ENCODE measurements at places on chromosomes 1 and 21. TPM values are rescaled to one million over a fixed set of nuclear protein-coding genes. Genes with fewer than 3 reads are reported as not detected.

DNA sequence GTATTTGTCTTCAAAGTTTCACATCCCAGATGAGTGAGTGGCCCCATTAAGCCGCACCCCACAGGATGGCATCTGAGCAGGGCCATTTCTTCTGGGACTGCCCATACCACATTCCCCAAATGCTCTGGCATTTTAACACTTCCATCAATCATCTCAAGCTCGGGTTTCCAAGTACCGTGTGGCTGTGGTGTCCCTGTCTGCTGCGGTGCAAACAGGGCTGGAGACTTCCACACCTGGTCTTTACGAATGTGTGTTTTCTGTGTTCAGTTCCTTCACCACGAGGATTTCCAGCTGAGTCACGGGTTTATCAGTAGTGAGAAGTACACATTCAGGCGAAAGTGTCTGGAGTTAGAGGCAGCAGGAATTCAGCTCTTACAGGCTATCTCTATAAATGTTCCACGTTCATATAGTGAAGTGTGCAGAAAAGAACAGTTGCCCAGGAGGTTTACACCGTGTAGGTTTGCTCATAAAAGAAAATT, 195.2 kb downstream of the RHOU start:
- no peak for DNase-seq

GRCh38 chr1:68346188-68346808, 103.5 kb downstream of the RPE65 start:
- DNase-seq: no peak

DNA sequence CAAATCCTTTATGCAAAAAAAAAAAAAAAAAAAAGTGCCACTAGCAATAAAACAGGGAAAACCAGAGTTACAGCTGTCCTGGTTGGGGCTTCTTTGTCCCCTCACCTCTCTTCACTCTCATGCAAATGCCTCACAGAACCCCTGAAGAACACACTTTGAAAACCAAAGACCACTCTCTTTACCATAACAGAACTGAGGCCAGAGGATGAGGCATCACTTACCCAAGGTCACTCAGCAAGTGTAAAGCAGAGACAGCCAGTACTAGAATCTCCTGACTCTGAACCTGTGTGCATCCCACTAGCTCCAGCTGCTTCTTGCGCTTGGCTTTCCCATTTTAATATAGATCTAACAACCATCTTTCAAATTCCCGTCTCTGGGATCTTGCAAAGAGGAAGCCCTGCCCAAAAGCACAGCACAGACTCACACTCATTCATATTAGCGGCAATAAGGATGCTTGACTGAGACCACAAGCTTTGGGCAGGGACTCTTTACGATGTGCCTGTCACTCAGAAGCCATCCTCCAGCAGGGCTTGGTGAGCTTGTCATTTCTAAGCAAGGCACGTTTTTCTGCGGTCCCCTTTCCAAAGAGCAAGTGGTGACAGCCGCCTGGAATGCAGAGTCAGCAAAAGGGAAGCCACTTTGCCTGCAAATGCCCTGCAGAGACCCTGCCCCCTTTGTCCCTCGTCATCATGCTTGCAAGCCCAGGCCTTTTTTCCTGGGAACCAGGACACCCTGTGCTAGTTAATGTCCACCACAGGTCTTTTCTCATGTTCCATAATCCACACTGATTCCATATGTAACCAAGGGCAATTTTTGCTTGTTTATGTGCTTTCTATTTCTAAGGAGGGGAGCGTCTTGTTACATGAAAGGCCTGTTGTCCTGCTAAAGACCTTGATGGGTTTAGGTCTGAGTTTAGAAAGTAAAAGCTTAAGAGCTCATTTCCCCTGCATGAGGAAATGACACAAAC, 76.5 kb upstream of the NFIA start:
- DNase-seq: no peak

DNA sequence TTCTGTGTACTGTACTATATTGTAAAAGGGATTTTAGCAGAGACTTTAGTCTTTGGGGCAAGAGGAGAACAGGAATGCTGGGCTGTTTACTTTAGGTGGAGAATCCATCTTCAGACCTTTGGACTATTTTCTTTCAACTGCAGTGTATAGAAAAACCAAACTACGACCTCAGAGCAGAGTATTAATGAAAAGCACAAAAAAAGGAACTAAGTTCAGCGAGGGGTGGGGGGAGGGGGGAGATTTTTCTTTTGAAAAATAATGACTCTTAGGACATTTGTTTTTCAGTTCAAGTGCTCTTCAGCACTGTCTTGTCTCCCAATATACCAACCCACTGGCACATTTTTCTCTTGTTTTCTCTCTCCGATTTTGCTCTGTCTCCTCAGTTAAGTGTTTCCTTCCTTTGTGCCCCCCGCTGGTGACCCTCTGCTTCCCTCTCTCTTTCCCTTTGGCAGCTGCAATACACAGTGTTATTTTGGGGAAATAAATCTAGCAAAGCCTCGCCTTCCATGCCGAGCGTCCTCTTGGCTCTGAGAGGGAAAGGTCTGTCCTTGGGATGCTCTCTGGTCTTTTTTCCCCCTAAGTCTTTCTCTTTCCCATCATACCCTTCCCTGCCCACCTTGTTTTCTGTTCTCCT, 44.8 kb downstream of the ACP6 start:
- DNase-seq: no peak

- DNase-seq: no peak
Measured at GRCh38 chr1:41582351-41582750, 97.9 kb upstream of the EDN2 start.

DNA sequence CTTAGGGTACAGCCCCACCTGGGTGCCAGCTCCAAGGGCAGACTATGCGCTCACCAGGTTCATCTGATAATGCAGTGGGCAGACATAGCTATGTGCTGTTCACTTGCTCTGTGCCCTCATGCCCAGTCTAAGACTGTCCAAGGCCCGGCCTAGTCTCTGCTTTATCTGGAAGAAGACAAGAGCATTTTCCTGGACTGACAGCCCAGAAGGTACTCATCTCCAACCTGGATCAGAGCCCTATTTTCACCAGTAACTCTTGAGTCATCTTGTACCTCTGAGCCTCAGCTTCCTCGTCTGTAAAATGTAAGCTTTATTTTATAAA, 28.5 kb upstream of the LRRC8C start:
- DNase-seq: no peak

GRCh38 chr1:50110656-50111055, 1.9 kb downstream of the ELAVL4 start:
- DNase-seq: no peak

DNA sequence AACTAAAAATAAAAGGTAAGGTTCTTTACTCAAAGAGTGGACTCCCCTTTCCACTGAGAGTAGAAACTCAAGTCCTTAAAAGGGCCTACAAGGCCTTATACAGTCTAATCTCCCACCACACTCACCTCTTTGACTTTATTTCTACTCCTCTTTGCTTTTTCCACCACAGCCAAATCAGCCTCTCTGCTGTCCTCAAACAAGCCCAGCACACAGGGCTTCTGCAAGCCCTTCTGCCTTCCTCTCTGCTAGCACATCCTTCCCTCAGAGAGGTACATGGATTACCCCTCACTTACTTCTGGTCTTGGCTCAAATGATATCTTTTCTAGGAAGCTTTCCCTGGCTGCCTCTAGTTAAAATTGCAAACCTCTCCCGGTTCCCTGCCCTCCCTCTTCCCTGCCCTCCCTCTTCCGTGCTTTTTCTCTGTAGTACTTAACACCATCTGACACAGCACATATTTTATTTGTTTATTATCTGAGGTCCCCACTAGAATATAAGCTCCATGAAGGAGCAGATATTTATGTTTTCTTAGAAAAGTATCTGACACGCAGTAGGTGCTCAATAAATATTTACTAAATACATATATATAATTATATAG, 1.7 kb downstream of the LYST start:
- DNase-seq: no peak

GRCh38 chr1:109479311-109479710, 4.4 kb upstream of the ATXN7L2 start:
- no peak for DNase-seq

DNA sequence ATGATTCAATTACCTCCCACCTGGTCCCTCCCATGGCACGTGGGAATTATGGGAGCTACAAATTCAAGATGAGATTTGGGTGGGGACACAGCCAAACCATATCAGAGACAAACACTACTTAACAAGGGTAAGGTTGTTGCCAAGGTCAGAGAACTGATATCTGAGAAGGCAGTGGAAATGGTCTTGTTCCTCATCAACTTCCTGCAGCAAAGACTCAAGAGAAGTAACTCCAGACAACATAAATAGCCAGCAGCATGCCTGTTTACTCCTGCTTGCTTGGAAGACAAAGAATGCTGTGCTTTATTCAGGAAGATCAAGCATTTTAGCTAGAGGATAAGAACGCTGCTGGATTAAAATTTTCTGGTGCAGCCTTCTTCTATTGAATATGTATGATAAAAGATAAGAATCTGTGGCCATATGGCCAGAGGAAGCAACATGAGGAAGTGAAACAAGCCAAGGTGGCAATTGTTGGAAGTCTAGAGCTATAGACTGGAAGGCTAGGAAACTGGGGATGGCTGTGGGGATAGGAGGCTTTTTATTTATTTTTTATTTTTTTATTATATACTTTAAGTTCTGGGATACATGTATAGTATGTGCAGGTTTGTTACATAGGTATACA, 36.4 kb downstream of the DDAH1 start:
- no peak for DNase-seq

DNA sequence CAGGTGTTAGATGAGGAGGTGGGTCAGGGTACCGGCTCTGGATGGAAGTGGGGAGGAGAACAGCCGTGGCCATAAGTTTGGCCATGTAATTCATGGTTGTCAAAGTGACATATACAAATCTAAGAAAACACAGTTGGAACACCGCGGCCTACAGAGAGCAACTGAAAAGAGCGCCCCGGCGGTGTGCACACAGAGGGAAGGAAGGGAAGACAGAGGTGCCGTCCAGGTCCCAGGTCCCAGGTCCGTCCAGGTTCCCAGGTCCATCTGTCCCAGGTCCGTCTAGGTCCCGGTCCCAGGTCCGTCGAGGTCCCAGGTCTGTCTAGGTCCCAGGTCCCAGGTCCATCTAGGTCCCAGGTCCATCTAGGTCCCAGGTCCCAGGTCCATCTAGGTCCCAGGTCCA, 4.5 kb upstream of the MRPL20 start:
- DNase-seq: no peak

DNA sequence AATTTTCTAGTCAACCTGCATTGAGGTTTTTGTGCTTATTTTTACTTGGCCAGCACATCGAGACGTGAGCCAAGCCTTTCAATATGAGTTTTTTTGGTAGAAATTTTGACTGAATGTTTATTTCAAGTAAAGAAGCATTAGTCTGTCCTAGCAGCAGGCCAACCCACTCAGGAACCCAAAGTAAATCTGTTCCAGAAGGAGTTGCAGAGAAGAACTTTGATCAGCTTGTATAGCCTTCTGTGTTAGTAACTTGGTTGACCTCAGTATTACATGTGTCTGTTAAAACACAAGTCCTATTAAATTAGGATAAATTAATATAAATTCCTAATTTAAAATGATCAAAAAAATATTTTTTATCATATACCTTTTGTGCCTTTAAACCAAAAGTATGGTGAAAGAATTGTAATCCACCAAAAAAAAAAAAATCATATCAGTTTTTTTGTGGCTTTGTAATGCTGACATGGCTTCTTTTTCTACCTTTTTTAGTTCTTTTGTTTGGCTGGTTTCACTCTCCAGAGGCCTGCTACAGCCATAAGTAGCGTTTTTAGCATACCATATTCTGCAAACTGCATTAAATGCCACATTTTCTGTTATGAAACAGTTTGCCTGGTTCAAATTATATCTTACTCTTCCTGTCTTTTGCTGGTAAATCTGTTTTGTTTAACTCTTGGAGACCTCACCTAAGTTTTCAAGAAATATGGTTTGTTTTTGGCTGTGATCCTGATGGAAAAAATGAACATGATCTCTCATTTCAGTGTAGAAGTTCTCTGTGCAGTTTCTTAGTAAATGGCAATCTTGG, 39.5 kb downstream of the ATF6 start:
- DNase-seq: no peak

DNA sequence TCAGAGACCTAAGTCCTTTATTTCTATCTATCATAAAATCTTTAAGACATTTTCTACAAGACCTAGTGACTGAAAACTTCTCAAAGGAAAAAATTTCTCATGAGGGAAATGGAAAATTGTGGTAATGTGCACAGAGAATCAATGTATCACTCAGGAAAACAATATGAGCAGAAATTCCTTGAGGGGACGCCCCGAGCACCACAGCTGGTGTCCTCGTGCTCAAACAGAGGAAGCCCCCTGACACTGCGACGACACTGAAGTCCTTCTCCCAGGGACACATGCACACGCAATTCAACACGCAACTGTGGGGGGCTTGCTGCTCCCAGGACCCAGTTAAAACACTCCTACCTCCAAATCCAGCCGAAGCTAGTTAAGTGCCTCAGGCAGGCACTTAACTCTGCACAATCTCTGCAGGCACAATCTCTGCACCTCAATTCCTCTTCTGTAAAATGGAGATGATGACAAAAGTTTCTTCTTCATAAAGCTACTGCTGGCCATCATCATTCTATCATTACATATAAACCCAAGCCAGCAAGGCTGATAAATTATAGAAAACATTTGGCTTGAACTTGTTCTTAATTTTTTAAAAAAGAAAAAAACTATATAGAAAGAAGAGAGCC, 16.0 kb downstream of the ZBTB17 start:
- no peak for DNase-seq

GRCh38 chr1:179728271-179728670, 14.8 kb upstream of the FAM163A start:
- no peak for DNase-seq

DNA sequence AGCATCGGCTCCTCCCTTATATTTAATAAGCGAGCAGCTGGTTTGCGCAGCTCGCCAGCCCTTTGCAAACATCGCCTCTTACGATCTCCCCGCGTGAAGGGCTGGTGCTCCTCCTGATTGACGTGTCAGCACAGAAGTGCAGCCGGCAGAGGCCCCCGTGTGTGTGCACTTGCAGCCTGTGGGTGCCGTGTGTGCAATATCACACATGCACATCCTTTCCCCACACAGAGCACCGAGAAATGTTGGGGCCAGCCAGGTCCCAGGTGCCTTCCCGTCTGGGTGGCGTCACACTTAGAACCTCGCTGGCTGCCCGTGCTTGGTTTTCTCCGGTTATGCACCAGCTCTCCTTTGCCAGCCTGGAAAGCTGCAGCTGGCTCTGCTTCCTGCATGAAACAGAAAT, 126.6 kb upstream of the AJAP1 start:
- DNase-seq: no peak

- DNase-seq: no peak
Measured at GRCh38 chr1:199404976-199405375, 622.5 kb upstream of the NR5A2 start.

INSRR gene
- 0.24 TPM for total RNA-seq

HSD11B1 gene
- 15.0 TPM for total RNA-seq

KRTAP21-2 gene
- total RNA-seq: not detected

LAMC2 gene
- 0.40 TPM for total RNA-seq

C4BPA gene
- total RNA-seq: not detected

CLCNKB gene
- 2.0 TPM for total RNA-seq

KRTAP21-3 gene
- not detected for total RNA-seq

CFHR3 gene
- total RNA-seq: not detected

Measured in cardiac septum (tissue), 1 donor.